CD4-positive, CD25-positive, alpha-beta regulatory T cell (primary cell): ENCODE measurements at places on chromosomes 4 and X.
A peak's percentile ranks its signal among the peaks of the same experiment; 100 is the strongest.

GRCh38 chr4:957581-958313 lies 15.6 kb downstream of the DGKQ start:
- H3K27ac ChIP-seq: no peak overlapping the region
- no peaks in the 10 kb centered on the region for H3K4me1 ChIP-seq
- peaks cover 4% of the 10 kb centered on the region for H3K36me3 ChIP-seq
- no peak for DNase-seq
- H3K4me3 ChIP-seq: no peak overlapping the region
- H3K27me3 ChIP-seq: no peaks in the 10 kb centered on the region

DNA sequence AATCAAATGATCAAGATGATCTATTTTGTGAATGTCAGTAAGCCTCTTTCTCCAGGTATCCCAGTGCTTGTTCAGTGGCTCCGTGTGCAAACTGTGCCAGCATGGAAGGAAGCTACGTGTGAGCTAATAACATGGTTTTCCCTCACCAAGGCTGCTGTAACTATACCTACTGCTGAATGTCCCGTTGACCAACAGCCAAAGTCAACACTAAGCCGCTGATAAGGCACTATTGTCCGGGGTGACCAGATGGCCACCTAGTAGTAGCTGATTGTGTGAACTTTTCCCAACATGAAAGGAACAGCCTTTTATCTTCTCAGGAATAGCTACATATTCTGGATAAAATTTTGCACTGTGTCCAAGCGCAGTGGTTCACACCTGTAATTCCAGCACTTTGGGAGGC lies 58.0 kb upstream of the ABCG2 start:
- H3K36me3 ChIP-seq: no peaks in the 10 kb centered on the region
- no peaks in the 10 kb centered on the region for H3K4me1 ChIP-seq
- H3K27ac ChIP-seq: no peak overlapping the region
- H3K4me3 ChIP-seq: no peak overlapping the region
- DNase-seq: no peak

GRCh38 chrX:115311601-115312001 lies 22.1 kb downstream of the LUZP4 start:
- H3K4me3 ChIP-seq: no peak overlapping the region
- no peaks in the 10 kb centered on the region for H3K4me1 ChIP-seq
- no peaks in the 10 kb centered on the region for H3K36me3 ChIP-seq
- H3K27ac ChIP-seq: no peak overlapping the region
- DNase-seq: no peak

DNA sequence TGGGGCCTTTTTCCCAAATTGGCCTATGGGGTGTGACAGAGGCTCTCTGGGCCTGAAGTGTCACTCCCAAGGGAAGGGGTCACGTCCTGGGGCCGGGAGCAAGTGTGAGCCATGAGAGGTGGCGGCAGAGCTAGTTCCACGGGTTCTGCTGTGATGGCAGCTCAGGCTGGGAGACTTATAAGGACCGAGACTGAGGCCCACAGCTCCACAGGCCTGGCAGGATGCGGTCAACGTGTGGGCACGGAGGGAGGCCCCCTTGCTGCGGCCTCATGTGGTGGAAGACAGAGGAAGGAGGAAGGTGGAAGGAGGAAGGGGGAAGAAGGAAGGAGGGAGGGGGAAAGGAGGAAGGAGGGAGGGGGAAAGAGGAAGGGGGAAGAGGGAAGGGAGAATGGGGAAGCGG lies 7.2 kb upstream of the CPLX1 start:
- DNase-seq: no peak
- H3K27ac ChIP-seq: no peak overlapping the region
- H3K27me3 ChIP-seq: no peaks in the 10 kb centered on the region
- no peaks in the 10 kb centered on the region for H3K4me1 ChIP-seq
- H3K4me3 ChIP-seq: no peak overlapping the region

DNA sequence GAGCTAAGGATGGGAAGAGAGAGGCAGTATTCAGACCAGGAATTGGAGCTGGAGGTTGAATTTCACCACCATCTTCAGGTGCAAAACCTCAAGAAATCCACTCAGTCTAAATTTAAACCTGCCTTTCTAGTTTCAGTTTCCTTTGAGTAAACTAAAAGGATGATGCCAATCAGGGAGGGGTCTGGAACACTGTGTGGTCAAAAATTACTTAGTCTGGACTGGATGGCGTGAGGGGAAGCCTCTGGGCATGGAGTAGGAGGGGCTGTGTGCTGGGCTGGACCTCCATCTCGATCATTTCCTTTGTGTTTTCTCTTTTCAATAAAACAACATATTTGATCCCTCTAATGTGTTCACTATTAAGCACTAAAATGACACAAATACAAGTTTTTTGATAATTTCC lies 120.1 kb downstream of the GC start:
- no peak for DNase-seq
- no peak overlapping the region for H3K27ac ChIP-seq
- no peaks in the 10 kb centered on the region for H3K36me3 ChIP-seq
- no peak overlapping the region for H3K4me3 ChIP-seq
- H3K27me3 ChIP-seq: no peaks in the 10 kb centered on the region
- H3K4me1 ChIP-seq: no peaks in the 10 kb centered on the region

DNA sequence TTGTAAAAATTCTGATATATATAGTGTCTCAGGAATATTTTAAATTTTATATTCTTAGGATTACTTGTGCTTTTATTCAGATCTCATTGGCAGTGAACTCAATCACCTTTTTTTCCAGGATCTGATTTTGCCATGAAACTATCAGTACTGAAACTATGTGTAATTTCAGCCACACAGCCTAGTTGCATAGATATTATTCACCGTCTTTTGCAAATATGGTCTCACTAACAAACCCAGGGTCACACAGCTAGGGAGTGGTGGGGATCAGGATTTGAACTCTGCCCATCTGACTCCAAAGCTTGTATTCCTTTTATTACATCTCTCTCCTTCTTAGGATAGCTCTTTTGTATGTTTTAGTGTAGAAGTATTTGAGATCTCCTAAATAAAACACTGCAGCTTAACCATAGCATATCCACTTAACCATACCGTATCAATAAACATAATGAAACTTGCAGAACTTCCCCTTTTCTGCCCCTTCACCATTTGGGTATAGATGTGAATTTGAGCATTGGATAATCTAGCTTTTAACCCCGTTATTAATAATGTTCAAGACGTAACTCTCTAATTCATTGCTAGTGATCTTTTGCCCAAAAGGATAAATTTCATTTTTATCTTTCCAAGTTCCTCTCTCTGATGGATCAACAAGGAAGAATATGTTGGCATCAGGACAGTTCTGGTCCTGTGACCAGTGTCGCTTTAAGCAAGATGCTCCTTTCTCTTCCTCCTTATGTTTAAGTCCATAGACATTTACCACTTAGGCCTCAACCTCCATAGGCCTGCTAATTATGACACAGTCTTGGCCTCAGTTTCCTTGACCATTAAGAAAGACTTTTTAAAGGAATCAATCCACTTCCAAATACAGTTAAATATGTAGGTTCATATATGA lies 74.6 kb downstream of the RAPGEF2 start:
- H3K4me1 ChIP-seq: peaks cover 4% of the 10 kb centered on the region
- H3K36me3 ChIP-seq: no peaks in the 10 kb centered on the region
- H3K27ac ChIP-seq: no peak overlapping the region
- no peaks in the 10 kb centered on the region for H3K27me3 ChIP-seq
- no peak for DNase-seq

GRCh38 chr4:68466751-68467150 lies 19.5 kb downstream of the TMPRSS11E start:
- H3K4me3 ChIP-seq: no peak overlapping the region
- no peaks in the 10 kb centered on the region for H3K4me1 ChIP-seq
- H3K27me3 ChIP-seq: no peaks in the 10 kb centered on the region
- no peaks in the 10 kb centered on the region for H3K36me3 ChIP-seq
- DNase-seq: no peak

DNA sequence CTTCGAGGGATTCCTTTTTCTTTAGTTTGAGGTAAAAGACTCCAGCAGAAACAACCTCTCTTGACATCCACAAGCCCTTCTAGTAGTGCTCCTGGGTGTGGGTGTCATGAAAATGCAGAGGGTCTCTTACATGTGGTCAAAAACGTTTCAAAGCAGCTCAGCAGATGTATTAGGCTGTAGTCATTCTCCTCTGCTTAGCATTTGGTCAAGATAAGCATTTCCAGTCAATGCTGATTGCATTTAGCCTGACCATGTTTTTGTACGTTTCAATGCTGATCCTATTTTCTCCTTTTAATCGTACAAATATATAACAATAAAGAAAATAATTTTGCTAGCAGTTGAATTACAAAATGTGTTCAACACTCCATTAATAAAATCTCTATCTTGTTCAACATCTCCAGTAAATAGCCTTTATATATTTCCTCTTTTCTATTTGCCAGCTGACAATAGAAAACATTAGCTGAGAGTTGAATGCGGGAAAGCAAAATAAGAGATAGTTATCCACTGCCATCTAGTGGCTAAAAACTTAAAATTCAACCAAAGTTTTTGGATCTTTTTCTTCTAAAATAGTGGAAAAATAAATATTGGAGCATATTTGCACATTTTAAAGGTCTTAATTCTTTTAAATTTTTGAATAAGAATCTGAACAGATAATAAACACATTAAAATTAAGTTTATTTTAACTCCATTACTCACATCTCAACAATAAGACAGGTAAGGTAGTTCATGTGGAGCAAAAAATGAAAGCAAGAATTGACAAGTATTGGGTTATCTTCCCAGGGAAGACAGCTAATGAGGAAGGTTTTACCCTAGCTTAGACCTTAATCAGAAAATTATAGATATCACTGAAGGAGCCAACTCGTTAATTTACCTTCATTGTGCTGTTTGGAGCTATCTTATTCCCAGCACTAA lies 15.2 kb upstream of the PACRGL start:
- no peak overlapping the region for H3K4me3 ChIP-seq
- H3K27ac ChIP-seq: no peak overlapping the region
- no peaks in the 10 kb centered on the region for H3K36me3 ChIP-seq
- no peaks in the 10 kb centered on the region for H3K4me1 ChIP-seq

- H3K36me3 ChIP-seq: no peaks in the 10 kb centered on the region
- H3K4me1 ChIP-seq: no peaks in the 10 kb centered on the region
- no peak overlapping the region for H3K27ac ChIP-seq
Observed at GRCh38 chrX:143139681-143140080, 114.0 kb downstream of the SPANXN4 start.

DNA sequence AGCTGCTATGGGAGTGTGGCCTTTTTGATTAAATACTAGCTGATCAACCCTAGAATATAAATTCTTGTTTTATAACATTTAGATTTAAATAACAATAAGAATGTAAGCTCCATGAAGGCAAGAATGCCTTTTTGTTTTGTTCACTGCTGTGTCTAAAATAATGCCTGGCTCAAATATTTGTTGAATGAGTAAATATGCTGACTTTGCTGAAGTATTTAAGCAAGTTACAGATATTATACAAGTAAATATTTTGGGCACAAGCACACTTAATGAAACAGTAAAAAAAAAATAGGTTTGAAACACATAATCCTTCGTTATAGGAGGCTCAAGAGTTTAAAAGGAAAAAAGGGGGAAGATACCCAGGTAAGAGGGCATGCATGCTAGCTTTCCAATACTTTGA lies 24.1 kb downstream of the FABP2 start:
- peaks cover 16% of the 10 kb centered on the region for H3K4me1 ChIP-seq
- peaks cover 28% of the 10 kb centered on the region for H3K36me3 ChIP-seq

GRCh38 chr4:7747566-7747965 lies 192.1 kb downstream of the AFAP1 start:
- no peaks in the 10 kb centered on the region for H3K27me3 ChIP-seq
- no peak overlapping the region for H3K4me3 ChIP-seq
- no peak overlapping the region for H3K27ac ChIP-seq
- no peaks in the 10 kb centered on the region for H3K36me3 ChIP-seq
- DNase-seq: no peak
- no peaks in the 10 kb centered on the region for H3K4me1 ChIP-seq

- H3K4me3 ChIP-seq: no peak overlapping the region
- no peaks in the 10 kb centered on the region for H3K4me1 ChIP-seq
- no peak for DNase-seq
- no peaks in the 10 kb centered on the region for H3K27me3 ChIP-seq
- H3K36me3 ChIP-seq: no peaks in the 10 kb centered on the region
Observed at GRCh38 chr4:128380306-128380705, 92.7 kb upstream of the PGRMC2 start.

DNA sequence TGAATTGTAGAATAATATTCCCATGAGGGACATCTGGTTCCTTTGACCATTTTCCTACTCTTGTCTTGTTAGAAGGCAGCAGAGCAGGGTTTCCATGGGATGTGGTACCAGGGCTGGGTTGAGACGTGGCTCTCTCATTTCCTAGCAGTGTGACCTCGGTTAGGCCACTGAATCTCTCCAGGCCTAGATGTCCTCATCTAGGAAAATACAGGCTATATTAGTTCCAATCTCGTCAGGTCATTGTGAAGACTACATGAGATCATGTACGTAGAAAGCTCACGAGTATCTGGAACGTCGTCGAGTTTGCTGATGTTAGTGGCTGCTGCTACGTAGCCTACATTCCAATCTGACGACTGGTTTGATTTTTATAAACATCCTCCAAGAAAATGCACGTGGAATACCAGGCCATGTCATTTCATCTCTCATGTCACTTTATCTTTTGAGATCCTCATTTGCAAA lies 278.2 kb upstream of the GATB start:
- H3K4me1 ChIP-seq: no peaks in the 10 kb centered on the region
- no peak for DNase-seq
- H3K27ac ChIP-seq: no peak overlapping the region
- peaks cover 3% of the 10 kb centered on the region for H3K27me3 ChIP-seq

DNA sequence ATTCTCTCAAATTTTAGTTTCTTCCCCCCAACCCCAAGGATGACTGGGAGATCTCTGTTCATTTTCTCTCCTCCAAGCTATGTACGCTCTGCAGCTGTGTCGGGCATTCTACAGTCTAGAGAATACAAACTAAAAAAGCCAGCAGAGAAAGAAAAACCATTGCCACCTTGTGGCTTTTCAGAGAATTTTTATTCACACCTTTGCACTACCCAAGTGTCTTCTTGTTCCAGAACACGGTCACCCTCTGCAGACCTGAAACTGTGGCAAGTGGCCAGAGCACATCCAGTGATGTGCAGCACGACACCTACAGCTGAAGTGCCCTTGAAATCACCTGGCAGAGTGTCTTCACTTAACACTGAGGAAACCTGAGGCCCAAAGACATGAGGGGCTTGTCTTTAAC lies 68.6 kb downstream of the CHST7 start:
- no peak overlapping the region for H3K4me3 ChIP-seq
- no peaks in the 10 kb centered on the region for H3K27me3 ChIP-seq
- H3K27ac ChIP-seq: no peak overlapping the region
- DNase-seq: peak; percentile 60
- peaks cover 4% of the 10 kb centered on the region for H3K36me3 ChIP-seq
- H3K4me1 ChIP-seq: no peaks in the 10 kb centered on the region

DNA sequence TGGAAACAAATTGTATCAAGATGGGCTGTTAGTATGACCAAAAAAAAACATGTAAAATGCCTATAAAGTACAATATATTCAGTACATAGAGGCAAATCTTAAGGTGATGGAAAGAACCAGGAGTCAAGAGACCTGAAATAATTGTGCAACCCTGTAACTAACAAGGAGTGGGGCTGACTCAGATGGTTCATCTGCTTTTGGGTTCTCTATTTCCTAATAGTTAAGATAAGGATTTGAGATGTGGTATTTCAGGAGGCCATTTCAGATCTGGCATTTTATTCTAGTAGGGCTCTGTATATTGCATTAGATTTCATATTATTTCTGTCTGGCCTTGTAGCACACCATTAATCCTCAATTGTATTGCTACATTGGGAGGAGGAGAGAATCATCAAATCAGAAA lies 268.4 kb downstream of the HS3ST1 start:
- no peaks in the 10 kb centered on the region for H3K36me3 ChIP-seq
- no peak for DNase-seq
- no peak overlapping the region for H3K27ac ChIP-seq
- no peaks in the 10 kb centered on the region for H3K4me1 ChIP-seq
- no peak overlapping the region for H3K4me3 ChIP-seq

GRCh38 chrX:110245011-110245410 lies 72.9 kb downstream of the AMMECR1 start:
- H3K4me3 ChIP-seq: no peak overlapping the region
- H3K27ac ChIP-seq: no peak overlapping the region
- H3K4me1 ChIP-seq: peaks cover 9% of the 10 kb centered on the region
- peaks cover 2% of the 10 kb centered on the region for H3K36me3 ChIP-seq
